ENCODE measurements at places on chromosomes 5 and 9. TPM values are rescaled to one million over a fixed set of nuclear protein-coding genes. Genes with fewer than 3 reads are reported as not detected.

- H3K4me1 ChIP-seq, result peaks cover 21% of the 10 kb centered on the region
- no peak overlapping the region for H3K4me3 ChIP-seq
- H3K36me3 ChIP-seq, result peaks cover 6% of the 10 kb centered on the region
- H3K27ac ChIP-seq, result no peak overlapping the region
Measured at GRCh38 chr5:53784596-53784995, 224.2 kb downstream of the NDUFS4 start.

DNA sequence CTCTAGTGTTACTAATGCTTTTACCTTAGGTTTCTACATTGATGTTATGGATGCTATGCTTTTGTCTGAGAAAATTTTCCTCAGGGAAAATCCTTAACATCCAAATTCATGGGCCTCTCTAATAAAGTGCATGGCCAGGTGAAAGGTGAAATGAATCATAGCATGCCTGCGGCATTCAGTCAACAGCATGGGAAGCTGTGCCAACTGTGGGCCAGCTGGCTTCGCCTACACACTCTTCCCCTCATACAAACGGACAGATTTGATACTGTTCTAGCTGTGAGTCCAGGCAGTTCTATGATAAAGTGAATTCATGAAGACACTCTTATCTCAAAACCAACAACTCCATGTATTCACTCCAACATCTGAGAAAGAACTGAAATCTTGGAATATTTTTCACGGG is 374.1 kb downstream of the PLK2 start:
- DNase-seq, result no peak
- no peaks in the 10 kb centered on the region for H3K27me3 ChIP-seq
- no peaks in the 10 kb centered on the region for H3K36me3 ChIP-seq
- H3K4me3 ChIP-seq, result no peak overlapping the region

DNA sequence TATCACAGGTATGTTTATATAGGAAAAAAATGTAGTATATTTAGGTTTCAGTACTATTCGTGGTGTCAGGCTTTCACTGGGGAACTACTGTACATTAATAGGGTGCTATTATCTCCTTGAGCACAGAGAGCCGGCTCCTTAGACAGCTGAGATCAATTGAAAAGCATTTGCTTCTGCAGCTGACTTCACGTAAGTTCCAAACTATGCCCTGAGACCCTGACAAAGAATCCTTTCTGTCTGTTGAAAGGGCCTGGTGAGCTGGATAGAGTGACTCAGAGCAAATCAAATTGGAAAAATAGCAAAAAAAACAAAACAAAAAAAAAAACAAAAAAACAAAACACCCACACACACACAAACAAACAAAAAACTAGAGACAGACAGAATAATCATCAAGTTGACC is 652.0 kb downstream of the MTRR start:
- peaks cover 12% of the 10 kb centered on the region for H3K27me3 ChIP-seq
- no peak overlapping the region for H3K27ac ChIP-seq
- no peak overlapping the region for H3K4me3 ChIP-seq
- H3K36me3 ChIP-seq, result no peaks in the 10 kb centered on the region
- peaks cover 6% of the 10 kb centered on the region for H3K4me1 ChIP-seq

GRCh38 chr5:171999877-172000276 is 6.6 kb downstream of the FBXW11 start:
- peaks cover 71% of the 10 kb centered on the region for H3K4me1 ChIP-seq
- no peak overlapping the region for H3K27ac ChIP-seq
- no peak overlapping the region for H3K4me3 ChIP-seq
- no peaks in the 10 kb centered on the region for H3K27me3 ChIP-seq
- H3K36me3 ChIP-seq, result peaks cover 12% of the 10 kb centered on the region

GRCh38 chr9:19748278-19749126 is 40.3 kb downstream of the SLC24A2 start:
- no peaks in the 10 kb centered on the region for H3K36me3 ChIP-seq
- no peak overlapping the region for H3K27ac ChIP-seq
- no peaks in the 10 kb centered on the region for H3K4me1 ChIP-seq

Gene KCNIP1
- total RNA-seq, result not detected

DNA sequence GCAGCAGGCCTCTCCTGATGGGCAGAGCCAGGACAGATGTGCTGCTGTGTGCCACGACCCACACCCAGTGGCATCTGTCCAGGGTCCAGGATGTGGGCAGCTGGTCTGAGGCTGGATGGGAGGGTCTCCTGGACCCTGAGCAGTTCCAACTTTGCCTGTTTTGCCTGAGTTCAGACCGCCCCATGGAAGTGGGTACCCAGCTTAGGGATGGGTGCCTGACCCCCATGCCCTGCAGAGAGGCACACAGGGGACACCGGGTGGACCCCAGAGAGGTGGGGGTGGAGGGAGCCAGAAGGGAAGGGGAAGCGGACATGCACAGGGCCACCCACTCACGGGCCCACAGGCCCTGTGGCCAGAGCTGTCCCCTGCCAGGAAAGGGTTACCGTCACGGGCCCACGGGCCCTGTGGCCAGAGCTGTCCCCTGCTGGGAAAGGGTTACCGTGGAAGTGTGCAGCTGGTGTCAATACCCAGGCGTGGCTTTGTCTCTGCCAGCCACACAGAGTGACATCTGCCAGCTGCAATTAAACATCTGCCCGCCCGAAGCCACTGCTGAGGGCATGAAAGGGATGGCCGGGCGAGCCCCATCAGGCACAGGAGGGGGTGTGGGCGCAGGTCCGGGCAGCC is 50.0 kb downstream of the NACC2 start:
- no peak for DNase-seq
- no peak overlapping the region for H3K27ac ChIP-seq
- no peaks in the 10 kb centered on the region for H3K4me1 ChIP-seq
- no peaks in the 10 kb centered on the region for H3K27me3 ChIP-seq

Gene F12
- 1.3 TPM for total RNA-seq

Measured in HFFc6 (cell line).